GM23338 (cell line): ENCODE measurements at places on chromosomes 7 and 10. TPM values are rescaled to one million over a fixed set of nuclear protein-coding genes. Genes with fewer than 3 reads are reported as not detected.

DRGX gene
- not detected in 2 replicates for polyA plus RNA-seq

CYP26C1 gene
- not detected in 2 replicates for polyA plus RNA-seq

CRPPA gene
- 0.54 and 0.73 TPM in 2 replicates for polyA plus RNA-seq

CCL24 gene
- not detected in 2 replicates for polyA plus RNA-seq

RTKN2 gene
- 11.7 and 15.3 TPM in 2 replicates for polyA plus RNA-seq

NFE2L3 gene
- 62.0 and 66.4 TPM in 2 replicates for polyA plus RNA-seq
